Urothelium cell line (cell line): ENCODE measurements at places on chromosomes 7 and 10.

GRCh38 chr10:558891-559766 lies 130.3 kb downstream of the DIP2C start:
- no peak for DNase-seq

DNA sequence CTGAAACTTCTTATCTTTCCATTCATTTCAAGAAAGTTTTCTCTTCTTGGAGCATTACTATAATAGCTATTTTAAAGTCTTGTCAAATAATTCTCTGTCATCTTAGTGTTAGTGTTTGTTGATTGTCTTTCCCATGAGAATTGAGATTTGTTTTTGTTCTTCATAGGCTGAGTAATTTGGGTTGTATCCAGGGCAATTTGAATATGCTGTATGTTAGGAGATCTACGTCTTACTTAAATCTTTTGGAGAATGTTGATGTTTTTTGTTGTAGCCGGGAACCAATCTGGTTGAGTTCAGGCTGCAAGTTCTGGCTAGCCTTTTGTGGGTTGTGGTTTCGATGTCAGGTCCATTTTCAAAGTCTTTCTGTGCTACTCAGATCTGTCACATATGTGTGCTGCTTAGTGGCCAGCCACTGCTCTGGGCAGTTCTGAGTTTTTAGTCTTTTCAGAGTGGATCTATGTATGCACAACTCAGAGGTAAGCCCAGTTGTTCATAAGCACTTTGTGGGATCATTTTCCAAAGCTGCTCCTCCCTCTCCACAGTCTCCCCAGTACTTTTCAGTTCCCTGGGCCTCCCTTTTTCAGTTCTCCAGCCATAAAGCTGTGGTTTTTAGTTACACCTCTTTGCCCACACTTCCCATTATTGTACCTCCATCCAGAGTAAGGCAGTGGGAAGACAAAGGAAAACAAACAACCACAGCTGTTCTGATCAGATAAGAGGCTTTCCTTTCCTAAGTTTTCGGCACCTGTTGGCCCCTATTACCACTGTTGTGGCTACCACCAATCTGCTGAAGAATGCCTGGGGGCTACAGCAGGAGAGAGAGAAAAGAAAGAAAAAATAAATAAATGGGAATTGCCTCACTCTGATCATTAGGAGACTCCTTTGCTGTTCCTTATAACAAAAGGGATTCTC lies 4.7 kb upstream of the CCNJ start:
- DNase-seq, result no peak

DNA sequence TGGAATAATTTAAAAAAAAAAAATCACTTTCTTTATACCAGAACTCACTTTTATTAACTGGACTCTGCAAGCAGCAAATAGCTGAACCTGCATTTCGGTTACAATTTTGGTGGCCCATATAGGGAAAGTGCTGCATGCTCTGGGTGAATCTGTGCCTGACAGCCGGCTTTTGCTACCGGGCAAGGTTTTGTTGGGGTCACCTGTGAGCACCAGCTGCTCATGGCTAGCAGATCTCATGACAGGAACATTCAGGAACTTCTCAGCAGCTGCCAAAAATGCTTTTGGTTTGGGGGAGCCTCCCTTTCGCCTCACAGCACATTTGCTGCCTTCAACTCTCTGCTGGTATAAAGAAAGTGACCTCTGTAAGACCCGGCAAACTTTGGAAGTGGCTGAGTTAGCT lies 13.2 kb upstream of the CREB3L2 start:
- DNase-seq, result no peak

DNA sequence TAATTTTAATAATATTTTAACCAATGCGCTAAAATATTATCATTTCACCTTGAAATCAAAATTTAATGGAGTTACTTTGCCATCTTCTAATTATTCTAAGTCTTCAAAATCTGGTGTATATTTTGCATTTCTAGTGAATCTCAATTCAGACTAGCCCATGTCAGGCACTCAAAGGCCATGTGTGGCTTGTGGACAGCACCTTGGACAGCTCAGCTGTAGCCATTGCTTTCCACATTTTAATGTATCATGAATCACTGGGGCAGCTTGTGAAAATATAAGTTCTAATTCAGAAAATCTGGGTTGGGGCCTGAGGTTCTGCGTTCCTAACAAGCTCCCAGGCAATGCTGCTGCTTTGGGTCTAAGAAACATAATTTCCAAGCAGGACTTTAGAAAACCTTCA lies 57.2 kb downstream of the MGAM2 start:
- DNase-seq, result peak; percentile 9

DNA sequence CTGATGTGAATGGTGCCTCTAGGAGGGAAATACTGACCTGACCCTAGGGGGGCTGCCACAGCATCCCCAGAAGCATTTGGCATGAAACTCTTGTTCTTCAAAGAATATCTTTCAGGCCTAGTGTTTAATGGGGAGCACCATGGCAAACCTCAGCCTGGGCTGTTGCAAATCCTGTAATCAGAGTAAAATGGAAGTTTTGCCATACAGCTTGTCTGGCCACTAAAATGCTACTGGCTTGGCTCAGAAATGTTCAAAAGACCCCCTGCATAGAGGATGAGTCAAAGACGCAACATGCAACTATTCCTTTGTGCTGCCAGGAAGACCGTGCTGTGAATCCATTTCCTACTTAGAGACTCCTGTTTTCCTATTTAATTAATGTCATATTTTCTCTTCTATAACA lies 26.7 kb downstream of the HECW1 start:
- no peak for DNase-seq

DNA sequence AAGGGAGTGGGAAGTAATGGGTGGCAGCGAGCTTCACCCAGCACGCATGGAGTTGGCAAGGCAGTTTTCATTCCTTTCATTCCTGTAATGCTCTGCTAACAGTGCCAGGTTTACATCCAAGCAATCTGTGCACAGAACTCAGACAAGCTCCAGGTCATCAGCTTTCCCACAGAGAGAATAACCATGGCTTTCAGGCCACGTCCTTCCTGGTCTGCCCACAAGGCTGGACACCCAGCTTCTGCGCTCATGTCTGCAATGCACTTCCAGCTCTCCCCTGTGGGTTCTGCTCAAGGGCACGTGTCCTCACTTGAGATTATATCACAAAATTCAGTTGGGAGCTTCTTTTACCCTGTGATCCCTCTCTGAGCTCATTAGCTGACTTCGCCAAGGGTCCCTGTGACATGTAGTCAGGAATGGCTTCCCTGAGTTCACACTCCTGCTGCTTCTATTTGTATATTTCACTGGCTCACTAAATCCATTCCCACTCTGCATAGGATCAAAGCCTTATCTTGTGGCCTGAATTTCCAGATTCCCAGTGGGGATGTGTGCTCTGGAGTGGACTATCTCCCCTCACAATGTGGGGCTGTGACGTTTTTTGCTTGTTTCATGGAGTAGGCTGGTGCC lies 18.6 kb downstream of the AKR1C2 start:
- no peak for DNase-seq

DNA sequence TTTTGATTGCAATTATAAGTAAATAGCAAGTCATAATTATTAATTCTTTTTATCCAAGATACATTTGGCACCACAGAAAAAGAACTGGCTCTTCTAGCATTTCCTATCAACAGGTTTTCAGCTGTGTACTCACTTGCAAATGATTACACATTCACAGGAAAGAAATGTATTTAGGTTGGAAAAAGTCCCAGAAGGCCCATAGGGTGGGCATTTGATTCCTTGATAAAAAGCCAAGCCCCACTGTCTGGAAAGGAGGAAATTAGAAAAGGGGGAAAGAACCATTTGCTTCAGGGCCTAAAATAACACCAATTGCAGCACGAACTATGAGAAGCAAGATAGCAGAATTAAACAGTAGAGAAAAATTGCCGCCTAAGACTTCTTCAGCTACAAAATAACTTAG lies 80.8 kb upstream of the COL1A2 start:
- DNase-seq, result no peak

DNA sequence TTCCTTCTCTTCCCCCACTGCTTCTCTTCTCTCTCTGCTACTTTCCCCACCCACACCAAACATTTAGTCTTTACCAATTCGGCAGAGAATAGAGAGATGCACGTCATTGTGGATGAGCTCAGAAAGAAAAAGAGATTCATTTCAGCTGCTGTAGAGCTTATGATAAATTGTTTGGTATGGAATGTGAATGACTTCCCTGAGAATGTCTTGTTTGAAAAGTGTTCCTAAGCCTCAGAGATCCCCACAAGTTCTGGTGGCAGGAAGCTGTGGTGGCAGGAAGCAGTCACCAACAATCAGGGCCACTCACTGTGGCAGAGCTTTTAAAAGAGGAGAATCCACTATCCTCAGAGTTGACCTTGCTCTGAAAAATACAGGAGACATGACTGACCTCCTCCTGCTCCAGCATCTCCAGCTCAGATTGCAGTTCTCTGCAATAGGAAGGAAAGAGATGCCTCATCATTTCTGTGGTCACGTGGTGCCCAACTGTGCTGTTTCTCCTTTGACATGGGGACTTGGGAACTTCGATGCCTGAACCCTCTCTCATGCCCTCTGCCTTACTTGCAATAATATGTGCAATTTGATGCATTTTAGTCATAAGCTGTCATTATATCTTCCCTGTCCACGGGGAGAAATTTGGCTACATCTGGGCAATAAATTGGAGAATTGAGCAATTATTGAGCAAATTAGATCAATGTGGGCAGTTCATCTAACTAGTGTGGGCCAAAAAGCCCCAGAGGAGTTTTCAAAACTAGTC lies 76.5 kb downstream of the BMPER start:
- no peak for DNase-seq

- DNase-seq, result no peak
Measured at GRCh38 chr10:10456856-10457255, 560.8 kb upstream of the CELF2 start.

GRCh38 chr7:19871102-19871501 lies 97.7 kb upstream of the TMEM196 start:
- no peak for DNase-seq

GRCh38 chr10:76459016-76459730 lies 1027.7 kb downstream of the LRMDA start:
- DNase-seq, result no peak

DNA sequence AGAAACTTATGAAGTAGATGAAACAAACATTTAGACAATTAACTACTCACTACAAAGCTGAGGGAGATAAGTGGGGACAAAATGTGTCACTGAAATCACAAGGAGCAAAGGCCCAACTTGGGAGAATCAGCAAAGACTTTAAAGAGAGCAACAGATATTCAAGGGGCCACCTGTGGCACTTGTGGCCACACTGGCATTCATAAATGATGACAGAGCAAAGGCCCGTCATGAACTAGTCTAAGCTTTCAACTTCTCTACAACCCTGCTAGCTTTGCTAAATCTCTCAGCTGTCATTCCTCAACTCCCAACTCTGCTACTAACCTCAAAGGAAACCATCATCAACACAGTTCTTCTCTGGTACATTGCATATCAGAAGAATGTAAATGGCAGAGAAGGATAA lies 178.4 kb downstream of the CPEB3 start:
- DNase-seq, result no peak

DNA sequence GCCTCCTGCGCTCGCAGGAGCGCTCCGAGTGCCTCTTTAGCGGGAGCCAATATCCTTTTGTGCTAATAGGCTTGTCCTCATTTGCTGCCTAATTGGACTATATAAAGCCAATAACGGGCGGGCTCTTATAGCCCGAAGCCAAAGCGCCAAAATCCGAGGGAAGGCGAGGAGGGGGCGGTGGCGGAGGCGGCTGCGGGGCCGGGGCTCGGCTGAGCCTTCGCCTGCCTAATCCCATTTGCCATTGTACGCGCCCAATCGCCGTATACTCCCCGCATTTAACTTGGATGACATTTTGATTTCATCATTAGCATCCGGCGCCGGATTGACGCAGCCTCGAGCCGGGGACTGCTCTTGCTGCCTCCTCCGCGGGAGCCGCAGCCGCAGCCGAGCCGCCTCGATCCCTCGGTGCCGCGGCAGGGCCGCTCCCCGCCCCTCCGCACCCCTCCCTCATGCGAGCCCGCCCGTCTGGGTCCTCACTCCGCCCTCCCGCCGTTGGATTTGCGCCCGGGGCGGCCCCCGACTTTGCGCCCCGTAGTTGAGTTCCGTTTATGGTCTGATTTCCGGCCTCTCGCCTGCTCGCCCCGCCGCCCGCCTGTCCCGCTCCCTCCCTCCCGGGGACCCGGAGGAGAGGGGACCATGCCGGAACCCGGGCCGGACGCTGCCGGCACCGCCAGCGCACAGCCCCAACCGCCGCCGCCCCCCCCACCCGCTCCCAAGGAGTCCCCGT lies at the start of gene HMX3:
Gene HMX3 (plus strand): TSS at position 556 of the 727 bp plus-strand sequence. CDS start 81 bp downstream, at position 637.
- DNase-seq, result peak; percentile 29

- no peak for DNase-seq
Measured at GRCh38 chr10:110093722-110094121, 85.9 kb downstream of the ADD3 start.

- no peak for DNase-seq
Measured at GRCh38 chr7:142645777-142646176, 103.5 kb upstream of the PRSS1 start.

DNA sequence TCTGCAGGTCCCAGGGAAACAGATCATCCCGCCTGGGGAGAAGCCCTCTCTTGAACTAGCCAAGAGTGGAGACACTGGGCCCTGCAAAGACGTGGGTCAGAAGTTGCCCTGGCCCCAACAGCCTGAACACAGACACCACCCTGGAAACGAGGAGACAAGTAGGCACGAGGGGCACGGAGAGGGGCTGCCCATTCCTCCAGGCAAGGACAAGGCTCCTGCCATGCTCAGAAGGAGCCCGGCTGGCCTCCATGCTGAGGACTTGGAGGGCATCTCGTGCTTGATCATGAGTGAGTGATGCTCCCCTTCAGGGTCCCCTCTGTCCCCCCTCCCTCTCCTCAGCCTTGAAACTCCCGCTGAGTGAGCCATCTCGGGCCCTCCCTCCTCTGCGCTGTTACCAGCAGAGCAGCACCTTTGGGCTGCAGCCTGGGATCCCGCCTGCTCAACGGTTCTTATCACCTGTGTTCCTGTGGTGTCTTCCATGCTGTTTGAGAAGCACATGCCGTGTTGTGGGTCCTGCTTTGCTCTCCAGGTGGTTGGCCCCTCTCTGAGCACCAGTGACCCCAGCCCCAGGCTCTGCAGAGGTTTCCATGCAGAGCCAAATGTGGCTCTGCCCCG lies 544.3 kb downstream of the TCERG1L start:
- DNase-seq, result no peak

- no peak for DNase-seq
Measured at GRCh38 chr7:18461785-18462467, 33.6 kb upstream of the HDAC9 start.

DNA sequence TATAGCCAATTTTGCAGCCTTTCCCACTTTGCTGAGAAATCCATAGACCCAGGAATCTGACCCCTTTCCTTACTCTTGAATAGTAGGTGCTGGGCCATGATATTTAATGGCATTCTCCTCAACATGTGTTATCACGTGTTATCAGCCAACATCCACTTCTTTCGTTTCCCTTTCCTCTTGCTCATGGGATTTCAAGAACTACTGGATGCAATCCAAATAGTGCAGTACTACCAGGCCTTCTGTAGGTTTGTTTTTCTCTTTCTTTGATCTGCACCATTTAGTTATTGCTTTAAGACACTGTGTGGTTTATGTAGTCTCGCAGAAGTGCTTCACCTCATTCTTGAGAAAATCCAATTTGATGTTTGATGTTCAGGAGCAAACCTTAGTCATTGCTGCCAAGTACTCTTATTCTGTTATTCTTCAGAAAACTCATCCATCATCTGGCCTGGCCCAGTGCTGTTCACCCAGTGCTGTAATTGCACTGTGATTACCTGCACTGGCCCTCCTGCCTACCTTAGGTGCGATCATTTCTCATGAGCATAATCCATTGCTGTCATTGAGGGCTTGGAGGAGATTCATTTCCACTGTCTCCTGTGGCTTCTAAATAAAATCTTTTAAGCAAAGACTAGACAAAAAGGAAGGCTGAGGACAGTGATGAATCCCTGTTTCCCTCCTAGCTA lies 315.3 kb downstream of the BMPER start:
- DNase-seq, result no peak
